HS-5 (cell line): ENCODE measurements at places on chromosomes 16 and 17.
A peak's percentile ranks its signal among the peaks of the same experiment; 100 is the strongest.

GRCh38 chr17:55161935-55162555 is 102.7 kb upstream of the HLF start:
- DNase-seq: peak; percentile 80

DNA sequence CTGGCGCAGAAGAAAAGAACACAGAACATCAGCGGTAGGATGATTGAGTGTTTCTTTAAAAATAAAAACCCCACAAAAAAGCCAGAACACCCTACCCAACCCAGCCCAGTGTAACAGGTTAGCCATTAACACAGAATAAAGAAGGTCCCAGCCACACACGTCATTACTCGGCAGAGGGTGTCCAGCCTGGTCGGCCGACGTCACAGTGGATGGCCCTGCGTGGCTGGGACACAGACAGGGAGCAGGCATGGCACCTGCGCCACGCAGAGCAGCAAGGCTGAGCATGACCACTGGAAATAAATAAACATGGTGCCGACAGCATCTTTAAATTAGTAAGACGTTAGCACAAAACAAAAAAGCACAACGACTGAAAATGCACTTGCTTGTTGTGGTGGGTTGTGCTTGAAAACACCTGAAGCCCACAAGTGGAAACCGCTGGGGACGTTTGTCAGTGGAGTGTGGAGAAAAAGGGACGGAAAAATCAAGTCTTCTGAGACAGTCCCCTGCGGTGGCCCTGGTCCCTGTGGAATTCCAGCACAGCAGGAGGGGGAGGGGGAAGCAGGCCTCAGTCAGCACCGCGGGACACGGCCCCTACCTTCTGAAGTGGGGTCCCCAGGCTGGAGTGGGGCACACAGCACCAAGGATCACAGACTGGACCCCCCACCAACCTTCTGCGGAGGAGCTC is 39.2 kb downstream of the SLC7A5 start:
- no peak for DNase-seq

GRCh38 chr17:46195939-46196716 is 2.9 kb upstream of the KANSL1 start:
- DNase-seq: no peak

- DNase-seq: no peak
Observed at GRCh38 chr17:76063875-76064546, 8.3 kb downstream of the SRP68 start.
